Hypothalamus (tissue), 51 donors: ENCODE measurements at places on chromosomes 2 and 18.

GRCh38 chr18:28113271-28114029, 63.5 kb downstream of the CDH2 start:
- DNase-seq: no peak

DNA sequence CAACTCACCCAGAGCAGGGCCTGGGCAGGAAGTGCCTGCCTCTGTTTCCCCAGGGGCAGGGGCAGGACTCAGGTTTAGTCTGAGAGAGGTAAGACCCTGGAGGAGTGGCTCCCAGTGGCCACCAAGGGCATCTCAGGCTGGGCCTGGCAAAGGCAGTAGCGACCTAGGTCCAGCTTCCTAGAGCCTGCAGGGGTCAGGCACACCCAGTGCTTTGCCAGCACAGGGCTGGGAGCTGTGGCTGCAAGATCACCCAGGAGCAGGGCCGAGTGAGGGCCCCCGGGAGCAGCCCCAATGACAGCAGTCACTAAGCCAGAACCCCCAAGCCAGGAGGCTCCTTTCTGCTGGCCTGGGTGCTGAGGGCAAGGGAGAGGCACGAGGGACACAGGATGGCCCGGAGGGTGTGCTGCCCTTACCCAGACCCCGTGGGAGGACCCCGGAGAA, 8.8 kb upstream of the DUSP2 start:
- no peak for DNase-seq

- no peak for DNase-seq
Observed at GRCh38 chr2:105867587-105867986, 122.9 kb downstream of the NCK2 start.

GRCh38 chr18:53772293-53772692, 452.2 kb downstream of the MBD2 start:
- DNase-seq: no peak
